ENCODE measurements at places on chromosomes 1 and 21. TPM values are rescaled to one million over a fixed set of nuclear protein-coding genes. Genes with fewer than 3 reads are reported as not detected.

Gene LDLRAD1
- not detected for total RNA-seq

DNA sequence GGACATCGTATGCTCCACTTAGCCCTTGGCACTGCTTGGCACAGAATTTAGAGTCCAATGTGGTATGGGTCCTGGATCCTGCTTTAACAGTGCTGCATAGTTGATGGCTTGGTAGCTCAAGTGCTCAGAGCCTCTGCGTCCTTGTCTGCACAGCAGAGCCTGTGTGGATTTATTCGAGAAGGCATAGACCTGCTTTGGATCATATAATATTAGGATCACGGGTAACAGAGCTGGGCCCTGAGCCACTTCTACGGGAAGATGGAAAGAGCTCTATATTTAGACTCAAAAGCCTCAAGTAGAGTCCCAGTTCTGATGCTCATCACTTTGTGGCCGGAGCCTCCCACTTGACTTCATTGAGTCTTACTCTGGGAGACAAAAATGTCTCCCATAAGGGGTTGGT is 164.4 kb upstream of the EDN2 start:
- no peak for DNase-seq

DNA sequence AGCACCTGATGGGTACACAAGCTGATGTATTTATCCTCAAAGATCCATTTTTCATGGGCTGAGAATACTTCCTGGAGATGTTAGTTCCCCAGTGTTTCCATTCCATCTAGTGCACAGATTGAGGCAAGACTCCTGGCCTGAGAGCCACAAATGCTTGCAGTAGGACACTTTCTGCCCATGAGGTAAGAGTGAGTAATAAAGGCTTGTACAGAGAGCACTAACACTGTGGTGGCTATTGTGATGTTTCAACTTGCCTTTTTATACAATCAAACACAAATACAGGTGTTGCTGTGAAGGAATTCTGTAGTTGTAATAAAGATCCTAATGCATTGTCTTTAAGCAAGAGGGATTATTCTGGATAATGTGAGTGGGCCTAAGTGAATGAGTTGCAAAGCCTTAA is 186.1 kb upstream of the ADAMTS5 start:
- DNase-seq, result no peak

Gene PODN
- not detected for total RNA-seq

DNA sequence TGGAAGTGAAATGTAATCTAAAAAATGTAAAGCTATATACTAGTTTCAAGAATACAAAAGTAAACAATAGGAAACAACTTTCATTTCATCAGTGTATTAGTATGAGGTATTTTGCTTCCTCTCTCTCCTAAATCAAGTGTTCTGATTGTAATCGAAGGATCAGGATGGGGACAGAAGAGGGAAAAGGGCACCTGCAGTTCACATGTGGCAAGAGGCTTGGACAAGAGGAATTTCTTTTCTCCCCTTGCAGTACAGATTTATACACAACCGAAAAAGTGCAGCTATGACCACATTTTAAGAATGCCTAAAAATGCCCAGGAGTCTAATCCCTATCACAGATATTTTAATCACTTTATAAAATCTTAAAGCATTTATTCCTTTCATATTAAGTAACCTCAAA is 63.7 kb downstream of the NRIP1 start:
- no peak for DNase-seq

Gene SERPINC1
- total RNA-seq, result not detected

DNA sequence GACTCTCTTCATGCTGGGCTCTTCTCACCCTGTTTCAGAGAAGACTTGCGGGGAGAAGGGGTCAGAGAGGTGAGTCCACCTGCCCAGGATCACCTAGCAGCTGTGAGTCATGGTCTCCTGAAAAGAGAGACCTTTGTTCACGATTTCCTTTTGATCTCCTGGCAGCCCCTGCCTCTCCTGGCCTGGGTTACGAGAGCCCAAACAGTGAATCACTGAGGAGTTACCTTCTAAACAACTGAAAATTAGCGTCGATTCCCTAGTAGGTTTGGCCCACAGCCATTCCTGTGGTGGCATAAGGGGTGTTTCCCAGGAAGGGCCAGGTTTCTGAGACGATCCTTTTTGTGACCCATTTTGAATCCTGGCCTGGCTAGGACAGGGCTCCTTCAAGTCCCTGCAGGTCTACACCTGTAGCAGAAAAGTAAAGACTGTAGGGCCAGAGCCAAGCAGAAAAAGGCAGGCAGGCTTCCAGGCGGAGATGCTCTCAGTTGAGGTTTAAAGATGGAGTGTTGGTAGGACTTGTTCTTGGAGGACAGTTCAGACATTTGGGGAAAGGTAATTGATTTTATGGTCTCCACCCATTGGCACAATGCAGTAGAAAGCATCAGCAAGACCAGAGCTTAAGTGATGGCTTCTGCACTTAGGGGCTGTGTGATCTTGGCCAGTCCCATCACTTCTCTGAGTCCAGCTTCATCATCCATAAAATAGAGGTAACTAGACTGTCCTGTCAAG is 2.1 kb upstream of the PLA2G2E start:
- DNase-seq, result peak; percentile 92

GRCh38 chr1:54998677-54999076 is at the start of gene BSND:
Gene BSND (plus strand): TSS chr1:54998933. CDS start chr1:54999187, 254 bp downstream.
- no peak for DNase-seq

Gene PADI3
- total RNA-seq, result 2.1 TPM

Gene SLC25A44
- 18.5 TPM for total RNA-seq

- no peak for DNase-seq
Measured at GRCh38 chr1:112309499-112309898, 86.5 kb upstream of the CTTNBP2NL start.

DNA sequence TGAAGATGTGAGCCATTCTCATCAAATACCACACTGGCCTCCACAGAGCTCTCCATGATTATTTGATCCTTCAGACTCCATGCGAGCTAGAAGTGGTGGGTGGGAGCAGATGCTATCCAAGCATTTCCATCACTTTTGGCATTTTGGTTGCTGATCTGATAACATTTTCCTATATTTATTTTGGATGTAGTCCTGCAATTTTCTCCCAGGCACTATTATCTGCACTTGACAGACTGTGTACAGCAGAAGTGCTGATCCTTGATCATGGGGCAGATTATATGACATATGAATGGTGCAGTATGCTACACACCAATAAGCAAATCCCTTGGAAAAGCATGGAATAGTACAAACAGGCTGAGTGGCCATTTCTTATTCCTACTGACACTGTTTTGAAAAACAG is 167.6 kb upstream of the LRRC7 start:
- DNase-seq, result no peak

GRCh38 chr1:61184040-61184713 is 101.8 kb downstream of the NFIA start:
- DNase-seq, result peak; percentile 64

DNA sequence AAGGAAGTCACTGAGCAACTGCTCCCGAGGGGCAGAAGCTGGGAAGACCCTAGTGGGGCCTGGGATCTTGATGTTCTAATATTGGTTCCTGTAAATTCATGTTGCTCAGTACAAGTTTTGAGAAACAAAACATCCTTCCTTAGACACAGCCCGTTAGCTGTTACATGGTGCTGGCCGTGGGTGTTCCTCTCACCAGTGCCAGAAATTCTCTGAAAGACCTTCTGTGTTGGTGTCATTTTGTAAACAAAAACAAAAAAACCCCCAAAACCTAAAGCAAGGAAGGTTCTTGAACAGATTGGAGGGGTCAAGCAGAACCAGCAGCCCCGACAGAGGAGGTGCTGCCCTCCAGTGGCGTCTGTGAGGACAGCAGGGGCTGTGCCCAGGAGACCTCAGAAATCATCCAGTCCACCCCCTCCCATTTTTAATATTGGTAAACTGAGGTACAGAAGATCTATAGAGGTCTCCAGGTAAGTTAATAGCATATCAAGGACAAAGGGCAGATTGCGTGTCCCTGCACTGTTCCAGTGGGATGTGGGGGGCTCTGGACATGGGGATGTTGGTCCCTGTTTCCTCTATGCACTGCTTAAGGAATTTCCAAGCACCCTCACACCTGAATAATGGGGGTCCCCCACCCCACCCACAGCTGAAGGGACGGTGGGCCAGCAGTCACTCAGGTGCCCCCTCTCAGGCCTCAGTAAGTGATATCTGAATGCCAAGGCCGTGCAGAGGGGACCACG is 38.2 kb downstream of the SLC2A7 start:
- DNase-seq, result peak; percentile 49

Gene TNFRSF1B
- 1.5 TPM for total RNA-seq

- DNase-seq, result no peak
Measured at GRCh38 chr1:32216566-32216965, 5.6 kb downstream of the TMEM234 start.

DNA sequence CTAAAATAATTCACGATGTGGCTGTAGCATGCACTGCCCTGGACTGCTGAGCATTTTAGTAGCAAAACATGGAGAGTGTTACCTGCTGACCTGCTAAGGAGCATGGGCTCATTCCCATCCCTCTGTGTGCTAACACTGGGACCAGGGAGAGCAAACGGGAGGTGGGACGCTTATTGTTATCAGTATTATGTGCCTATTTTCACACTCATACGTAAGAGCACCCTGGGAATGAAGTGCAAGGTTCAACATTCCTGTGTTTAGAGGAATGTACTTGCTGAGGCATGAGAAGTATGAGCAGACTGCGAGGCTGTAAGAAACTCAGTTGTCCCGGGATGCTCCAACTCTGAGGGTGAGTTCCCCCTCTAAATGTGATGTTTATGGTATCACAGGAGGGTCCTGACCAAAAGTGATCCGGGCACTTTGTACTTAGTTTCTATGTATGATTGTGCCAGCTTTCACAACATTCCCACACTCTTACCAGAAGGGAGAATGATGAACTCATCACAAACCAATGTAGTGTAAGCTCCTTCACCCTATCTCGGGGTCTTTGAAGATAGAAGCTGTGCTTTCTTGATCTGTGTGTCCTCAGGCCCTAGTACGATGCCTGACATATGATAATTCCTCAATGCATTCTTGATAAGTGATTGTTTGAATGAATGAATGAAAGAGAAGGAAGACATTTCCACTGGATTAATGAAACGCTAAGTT is 164.8 kb downstream of the KCNJ6 start:
- DNase-seq, result no peak

Gene TMEM82
- not detected for total RNA-seq

GRCh38 chr1:181104790-181105133 is 16.3 kb downstream of the IER5 start:
- DNase-seq, result no peak

DNA sequence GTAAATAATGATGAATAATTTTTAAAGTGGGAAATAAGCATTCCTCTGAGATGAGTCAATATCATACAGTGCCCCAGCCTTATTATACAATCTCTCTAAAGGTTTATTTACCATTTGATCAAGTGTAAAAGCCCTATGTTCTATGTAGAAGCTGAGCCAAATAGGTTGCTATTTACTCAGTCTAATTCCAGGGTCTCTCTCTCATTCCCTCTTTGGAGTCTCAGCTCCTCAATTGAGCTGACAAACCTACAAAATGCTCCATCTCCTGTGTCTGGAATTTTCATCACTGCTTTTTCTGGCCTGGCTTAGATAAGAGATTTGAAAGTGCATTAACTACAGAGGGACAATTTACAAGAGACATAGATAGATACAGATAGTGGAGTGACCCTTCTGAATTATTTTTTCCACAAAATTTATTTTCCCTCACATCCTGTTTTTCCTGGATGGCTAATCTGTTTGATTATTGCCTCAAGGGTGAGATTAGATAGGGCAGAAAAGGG is 24.8 kb upstream of the USH2A start:
- peak; percentile 43 for DNase-seq

Gene C1orf94
- 4.0 TPM for total RNA-seq

Gene SNX27
- total RNA-seq, result 29.1 TPM

- no peak for DNase-seq
Measured at GRCh38 chr1:108896146-108897145, 19.7 kb downstream of the GPSM2 start.

DNA sequence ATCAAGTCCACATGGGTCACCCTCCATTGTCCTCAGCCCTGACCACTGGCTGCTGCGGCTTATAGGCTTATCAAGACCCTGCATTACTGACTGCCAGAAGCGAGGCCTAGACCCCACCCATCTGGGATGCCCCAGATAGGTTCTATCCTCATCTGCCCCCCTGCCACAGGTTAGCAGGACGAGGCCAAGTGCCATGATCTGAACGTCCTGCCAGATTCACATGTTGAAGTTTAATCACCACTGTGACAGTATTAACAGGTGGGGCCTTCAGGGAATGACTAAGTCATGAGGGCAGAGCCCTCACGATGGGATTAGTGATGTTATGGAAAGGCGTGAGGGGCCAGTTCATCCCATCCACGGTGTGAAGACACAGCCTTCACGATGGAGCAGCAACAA is 6.2 kb upstream of the CPLANE2 start:
- DNase-seq, result no peak

Gene PYHIN1
- not detected for total RNA-seq

Gene B4GALT2
- total RNA-seq, result 111 TPM

Gene DNASE2B
- total RNA-seq, result not detected

GRCh38 chr1:60664086-60664625 is 418.2 kb upstream of the NFIA start:
- DNase-seq, result no peak

DNA sequence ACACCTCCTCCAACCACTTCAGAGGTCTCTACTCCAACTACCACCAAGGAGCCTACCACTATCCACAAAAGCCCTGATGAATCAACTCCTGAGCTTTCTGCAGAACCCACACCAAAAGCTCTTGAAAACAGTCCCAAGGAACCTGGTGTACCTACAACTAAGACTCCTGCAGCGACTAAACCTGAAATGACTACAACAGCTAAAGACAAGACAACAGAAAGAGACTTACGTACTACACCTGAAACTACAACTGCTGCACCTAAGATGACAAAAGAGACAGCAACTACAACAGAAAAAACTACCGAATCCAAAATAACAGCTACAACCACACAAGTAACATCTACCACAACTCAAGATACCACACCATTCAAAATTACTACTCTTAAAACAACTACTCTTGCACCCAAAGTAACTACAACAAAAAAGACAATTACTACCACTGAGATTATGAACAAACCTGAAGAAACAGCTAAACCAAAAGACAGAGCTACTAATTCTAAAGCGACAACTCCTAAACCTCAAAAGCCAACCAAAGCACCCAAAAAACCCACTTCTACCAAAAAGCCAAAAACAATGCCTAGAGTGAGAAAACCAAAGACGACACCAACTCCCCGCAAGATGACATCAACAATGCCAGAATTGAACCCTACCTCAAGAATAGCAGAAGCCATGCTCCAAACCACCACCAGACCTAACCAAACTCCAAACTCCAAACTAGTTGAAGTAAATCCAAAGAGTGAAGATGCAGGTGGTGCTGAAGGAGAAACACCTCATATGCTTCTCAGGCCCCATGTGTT is 66.6 kb downstream of the TPR start:
- DNase-seq, result no peak

GRCh38 chr1:227391879-227392278 is 73.6 kb upstream of the CDC42BPA start:
- no peak for DNase-seq

Data from M059J (cell line).